ENCODE measurements at places on chromosomes 5 and 9.

GRCh38 chr9:78826527-78826926 lies 529.6 kb downstream of the PSAT1 start:
- DNase-seq: no peak

GRCh38 chr5:136149891-136150290 lies 17.2 kb downstream of the SMAD5 start:
- DNase-seq: no peak

GRCh38 chr9:89850631-89851325 lies 246.0 kb downstream of the GADD45G start:
- DNase-seq: no peak

- no peak for DNase-seq
These were observed 34.9 kb downstream of the ALDH1A1 start for GRCh38 chr9:72917892-72918509.

- no peak for DNase-seq
These were observed 27.9 kb upstream of the TGFBI start for GRCh38 chr5:136000932-136001331.

- no peak for DNase-seq
These were observed 26.9 kb downstream of the RAI14 start for GRCh38 chr5:34682926-34683623.

DNA sequence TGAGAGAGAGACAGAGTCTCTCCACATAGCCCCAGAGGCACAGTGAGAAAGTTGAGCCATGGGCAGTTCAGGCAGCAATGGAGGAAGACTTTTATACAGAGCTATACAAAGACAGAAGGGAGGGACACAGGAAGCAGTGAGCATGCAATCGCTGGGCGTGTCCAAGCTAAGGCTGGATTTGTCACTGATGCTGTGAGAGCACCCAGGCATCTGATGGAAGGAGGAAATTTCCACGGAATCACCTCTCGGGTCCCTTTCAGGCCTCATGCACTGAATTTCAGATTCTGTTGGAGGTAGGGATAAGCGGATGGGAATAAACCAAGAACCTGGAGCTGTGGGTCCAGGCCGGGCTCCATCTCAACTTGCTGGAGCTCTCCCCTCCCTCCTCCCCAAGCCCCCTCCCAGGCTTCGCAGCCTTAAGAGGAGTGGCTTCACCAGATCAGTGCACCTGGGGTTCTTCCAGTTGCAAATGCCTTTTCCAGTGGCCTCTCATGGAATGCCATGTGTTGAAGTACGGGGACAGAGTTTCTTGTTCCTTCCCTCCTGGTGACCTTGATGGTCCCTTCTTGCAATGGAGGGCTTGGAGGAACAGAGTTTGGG lies 114.8 kb upstream of the ALDH1B1 start:
- DNase-seq: no peak

DNA sequence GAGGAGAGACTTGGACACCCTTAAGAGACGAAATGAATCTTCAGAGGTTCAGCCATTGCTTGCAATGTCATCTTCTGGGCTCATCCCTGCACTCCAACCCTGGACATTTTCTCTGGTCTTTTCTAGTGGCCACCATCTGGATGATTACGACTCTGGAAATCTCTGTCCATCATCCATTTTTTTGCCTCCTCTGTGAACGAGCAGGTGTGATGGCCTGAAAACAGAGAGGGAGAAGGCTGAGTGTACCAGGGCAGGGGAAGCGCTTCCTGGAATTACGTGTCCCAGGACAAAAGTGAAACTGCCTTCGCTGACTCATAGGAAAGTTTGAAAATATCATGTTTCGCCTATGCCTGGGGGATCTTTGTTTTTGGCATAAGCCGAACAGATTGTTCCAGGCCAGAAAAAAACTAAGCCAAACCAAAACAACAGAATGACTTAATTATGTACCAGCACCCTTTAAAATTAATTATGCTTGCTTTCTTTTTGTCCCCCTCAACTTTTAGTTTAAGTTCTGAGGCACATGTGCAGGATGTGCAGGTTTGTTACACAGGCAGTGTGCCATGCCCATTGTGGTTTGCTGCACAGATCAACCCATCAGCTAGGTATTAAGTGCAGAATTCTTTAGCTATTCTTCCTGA lies 31.9 kb downstream of the ANKRD33B start:
- DNase-seq: peak; percentile 7

DNA sequence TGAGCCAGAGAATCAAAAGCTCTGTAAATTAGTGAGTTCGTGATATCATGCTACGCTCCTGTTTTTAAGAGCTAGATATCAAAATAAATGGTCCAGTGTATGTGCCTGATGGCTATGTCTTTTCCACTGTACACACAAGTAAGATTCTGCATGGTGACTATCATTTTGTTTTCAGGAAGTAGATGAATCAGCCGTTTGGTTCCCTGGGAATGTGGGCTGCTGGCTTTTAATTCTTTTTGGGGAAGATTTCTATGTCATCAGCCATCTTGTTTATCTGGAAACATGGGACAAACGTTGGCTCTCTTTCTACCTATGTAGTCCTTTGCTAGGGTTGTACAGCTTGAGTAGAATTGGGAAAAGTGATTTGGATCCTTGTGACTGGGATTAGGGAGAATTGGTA lies 126.7 kb downstream of the GRIA1 start:
- no peak for DNase-seq

DNA sequence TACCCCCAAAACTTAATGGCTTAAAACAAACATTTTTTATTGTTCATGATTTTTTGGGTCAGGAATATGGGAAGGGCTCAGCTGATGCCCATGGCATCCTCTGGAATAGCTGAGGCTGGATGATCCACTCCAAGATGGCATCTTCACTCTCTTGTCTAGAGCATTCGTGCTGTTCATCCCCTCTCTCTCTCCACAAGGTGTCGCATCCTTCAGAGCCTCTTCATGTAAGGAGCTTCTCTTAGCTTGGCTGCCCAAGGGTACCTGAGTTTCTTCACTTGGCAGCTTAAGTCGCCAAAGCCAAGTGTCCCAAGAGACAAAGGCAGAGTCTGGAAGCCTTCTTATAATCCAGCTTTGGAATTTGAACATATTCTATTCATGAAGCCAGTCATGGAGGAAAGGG lies 294.7 kb downstream of the CHSY3 start:
- no peak for DNase-seq

DNA sequence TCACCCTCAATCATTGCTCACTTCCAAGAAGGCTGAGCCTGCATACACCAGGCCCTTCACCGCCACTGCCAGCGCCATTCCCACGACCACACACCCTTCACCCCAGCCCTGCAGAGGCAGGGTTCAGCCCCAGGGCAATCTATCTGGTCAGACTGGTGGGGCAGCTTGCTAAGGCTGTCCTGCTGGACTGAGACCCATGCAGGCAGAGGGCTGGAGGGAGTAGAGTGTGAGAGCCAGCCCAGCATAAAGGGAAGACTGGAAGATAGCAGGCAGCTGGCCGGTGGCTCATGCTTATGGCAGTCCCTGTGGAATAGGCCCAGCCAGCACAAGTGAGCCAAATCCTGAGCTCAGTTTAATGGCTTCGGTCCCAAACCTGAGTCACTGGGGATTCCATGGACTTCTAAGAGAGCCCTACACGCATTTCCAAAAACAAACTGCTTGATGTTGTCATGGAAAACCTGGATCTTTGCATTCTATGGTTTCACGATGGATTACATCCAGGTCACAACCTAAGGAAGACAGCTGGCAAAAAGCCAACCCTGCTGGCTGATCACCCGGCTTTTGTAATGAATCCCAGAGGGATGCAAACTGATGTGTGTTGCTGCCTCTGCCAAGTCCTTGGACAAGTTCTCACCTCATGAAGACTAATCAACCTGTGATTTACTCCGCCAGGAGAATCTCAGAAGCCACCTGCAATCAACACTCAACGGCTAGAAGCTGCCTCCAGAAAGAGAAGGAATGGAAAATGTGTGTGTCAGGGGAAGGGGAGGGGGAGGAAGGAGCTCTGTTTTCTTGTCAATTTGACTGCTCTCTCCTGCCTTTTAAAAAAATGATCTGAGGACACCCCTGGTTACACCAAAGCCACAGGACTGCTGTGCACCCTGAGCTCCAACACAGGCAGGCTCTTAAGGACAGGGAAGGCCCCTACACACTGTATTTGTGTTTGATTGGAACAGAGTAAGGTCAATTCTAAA lies 143.6 kb downstream of the LHFPL2 start:
- DNase-seq: no peak

GRCh38 chr5:88716101-88716500 lies 166.9 kb downstream of the MEF2C start:
- DNase-seq: no peak

GRCh38 chr5:34899066-34899465 lies 16.2 kb downstream of the RAD1 start:
- no peak for DNase-seq

- DNase-seq: no peak
These were observed 864.9 kb upstream of the WWC1 start for GRCh38 chr5:167426501-167426900.

DNA sequence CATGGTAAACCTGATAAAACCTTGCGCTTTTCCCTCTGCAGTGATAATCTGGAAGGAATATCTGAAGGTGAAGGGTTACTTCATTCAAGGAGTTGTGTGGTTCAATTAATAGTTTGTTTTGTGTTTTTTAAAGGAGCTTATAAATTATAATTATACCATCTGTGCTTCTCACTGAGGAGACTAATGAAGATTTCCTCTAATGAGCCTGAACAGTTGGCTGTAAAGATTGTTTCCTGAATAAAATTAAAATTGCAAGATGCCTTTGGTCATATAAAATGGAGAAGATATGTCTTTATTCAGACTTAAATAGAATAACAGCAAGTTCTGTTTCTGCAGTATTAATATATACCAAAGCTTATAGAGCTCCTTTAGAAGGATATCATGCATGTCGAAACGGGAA lies 59.9 kb downstream of the GAPVD1 start:
- DNase-seq: no peak

- DNase-seq: peak; percentile 65
These were observed 13.4 kb upstream of the GRHPR start for GRCh38 chr9:37408933-37409710.

DNA sequence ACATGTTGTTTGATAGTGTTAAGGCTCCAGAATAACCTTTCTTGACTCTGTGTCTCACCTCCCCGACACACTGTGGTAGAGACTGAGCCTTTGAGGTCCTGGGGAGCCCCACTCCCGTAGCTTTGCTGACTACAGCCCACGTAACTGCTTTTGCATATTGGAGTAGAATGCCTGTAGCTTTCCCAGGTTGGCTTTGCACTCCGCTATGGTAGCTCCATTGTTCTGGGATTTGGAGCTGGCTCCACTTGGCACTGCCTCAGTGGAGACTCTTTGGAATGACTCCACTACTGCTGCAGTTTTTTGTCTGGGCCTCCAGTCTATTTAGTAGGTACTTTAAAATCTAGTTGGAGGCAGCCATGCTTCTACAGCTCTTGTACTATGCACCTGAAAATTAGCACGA lies 56.2 kb upstream of the ANXA1 start:
- DNase-seq: no peak

DNA sequence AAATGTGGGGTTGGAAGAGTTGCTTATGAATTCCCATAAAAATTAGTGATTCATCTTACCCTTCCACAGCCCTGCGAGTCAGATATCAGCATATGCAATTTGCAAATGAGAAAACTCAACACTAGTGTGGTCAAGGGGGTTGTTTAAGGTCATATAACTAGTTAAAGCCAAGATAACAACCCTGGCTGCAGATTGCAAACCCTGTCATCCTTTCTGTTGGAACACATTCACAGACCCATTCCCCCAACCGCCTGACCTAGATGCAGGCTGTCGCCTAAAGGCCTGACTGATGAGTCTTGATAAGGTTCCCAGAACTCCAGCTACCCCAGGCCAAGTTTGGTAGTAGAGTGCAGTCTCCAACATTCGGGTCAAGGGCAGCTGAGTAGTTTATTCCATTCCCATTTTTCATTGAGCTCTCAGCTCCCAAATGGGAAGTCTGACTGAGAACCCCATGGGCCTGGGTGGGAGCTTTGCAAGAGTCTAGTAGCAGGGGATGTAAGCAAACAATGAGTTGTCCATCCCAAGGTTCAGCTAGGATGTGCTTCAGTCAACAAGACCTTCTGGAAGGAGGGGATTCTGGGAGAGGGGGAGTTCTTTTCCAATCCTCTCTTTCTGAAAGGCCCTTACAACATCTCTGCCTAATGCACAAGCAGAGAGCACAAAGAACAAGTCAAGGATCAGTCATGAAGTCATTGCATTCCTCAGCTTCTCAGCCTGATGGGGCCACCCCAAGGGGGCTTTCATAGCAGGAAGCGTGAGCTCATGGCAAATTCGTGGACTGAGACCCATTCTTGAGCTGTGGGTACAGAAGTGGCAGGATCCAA lies 40.3 kb downstream of the ADAM19 start:
- DNase-seq: no peak

- no peak for DNase-seq
These were observed 338.9 kb downstream of the ZSWIM6 start for GRCh38 chr5:61670941-61671340.

DNA sequence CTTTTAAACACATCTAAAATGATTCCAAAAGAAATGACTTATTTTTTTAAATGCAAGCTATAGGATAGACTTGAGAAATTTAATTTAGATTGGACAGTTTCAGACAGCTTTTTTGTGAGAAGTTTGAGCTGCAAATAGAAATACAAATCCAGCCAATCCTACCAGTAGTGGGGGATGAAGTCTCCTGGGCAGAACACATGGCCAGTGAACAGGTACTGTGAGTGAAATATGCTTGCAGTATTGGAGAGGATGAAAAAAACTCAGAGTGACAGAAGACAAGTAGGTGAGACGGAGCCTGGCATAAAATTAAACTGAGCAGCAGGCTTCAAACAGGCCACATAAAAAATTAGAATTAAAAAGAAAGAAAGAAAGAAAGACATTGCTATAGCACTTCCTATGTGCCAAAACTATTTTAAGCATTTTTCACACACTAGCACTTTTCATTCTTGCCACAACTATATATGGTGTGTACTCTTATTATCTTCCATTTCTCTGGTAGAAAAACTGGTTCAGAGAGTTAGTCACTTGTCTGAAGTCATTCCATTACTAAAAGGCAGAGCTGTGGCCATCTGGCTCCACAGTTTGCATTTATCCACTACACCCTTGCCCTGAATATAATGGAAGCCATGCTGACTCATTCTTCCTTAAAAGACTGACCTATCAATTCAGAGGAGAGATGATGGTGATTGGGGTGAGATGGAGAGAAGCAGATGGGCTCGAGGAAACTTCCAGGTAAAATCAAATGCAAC lies 310.2 kb upstream of the CTNND2 start:
- no peak for DNase-seq

Data from activated T-helper 1 cell treated with anti-CD3 and anti-CD28 coated beads, Interleukin-2, amount 50 U/mL, for 16 hours (primary cell).